ENCODE measurements at places on chromosomes 1 and 21. TPM values are rescaled to one million over a fixed set of nuclear protein-coding genes. Genes with fewer than 3 reads are reported as not detected.
A peak's percentile ranks its signal among the peaks of the same experiment; 100 is the strongest.

- no peak for DNase-seq
- H3K27ac ChIP-seq, result no peak overlapping the region
- no peaks in the 10 kb centered on the region for H3K36me3 ChIP-seq
- no peaks in the 10 kb centered on the region for H3K27me3 ChIP-seq
- H3K4me3 ChIP-seq, result no peak overlapping the region
Measured at GRCh38 chr1:191498318-191498717, 659.9 kb upstream of the RGS18 start.

The THBS3 gene
- total RNA-seq, result 25.4 TPM

The CD46 gene
- 102 TPM for total RNA-seq

GRCh38 chr1:54227091-54227602, 27.2 kb downstream of the MRPL37 start:
- H3K4me1 ChIP-seq, result peaks cover 37% of the 10 kb centered on the region
- no peak overlapping the region for H3K27ac ChIP-seq
- no peaks in the 10 kb centered on the region for H3K27me3 ChIP-seq
- H3K4me3 ChIP-seq, result no peak overlapping the region

DNA sequence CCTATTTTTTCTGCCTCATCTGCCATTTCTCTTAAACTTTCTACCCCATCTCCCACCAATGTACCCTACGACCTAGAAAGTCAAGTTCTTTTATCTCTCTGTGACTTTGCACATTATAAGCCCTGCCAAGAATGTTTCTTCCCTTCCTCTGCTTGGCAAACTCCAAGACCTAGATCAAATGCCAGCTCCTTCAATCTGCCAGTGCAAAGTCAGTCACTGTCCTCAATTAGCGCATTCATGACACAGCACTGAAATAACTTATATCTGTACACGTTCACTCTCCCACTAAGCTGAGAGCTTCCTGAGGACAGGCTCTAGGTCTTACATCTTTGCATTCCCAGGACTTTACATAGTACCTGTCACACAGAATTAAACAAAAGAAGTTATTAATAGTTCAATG, 21.4 kb upstream of the LSM10 start:
- H3K27ac ChIP-seq, result no peak overlapping the region
- peaks cover 30% of the 10 kb centered on the region for H3K36me3 ChIP-seq
- no peak overlapping the region for H3K4me3 ChIP-seq
- no peaks in the 10 kb centered on the region for H3K27me3 ChIP-seq
- H3K4me1 ChIP-seq, result no peaks in the 10 kb centered on the region

DNA sequence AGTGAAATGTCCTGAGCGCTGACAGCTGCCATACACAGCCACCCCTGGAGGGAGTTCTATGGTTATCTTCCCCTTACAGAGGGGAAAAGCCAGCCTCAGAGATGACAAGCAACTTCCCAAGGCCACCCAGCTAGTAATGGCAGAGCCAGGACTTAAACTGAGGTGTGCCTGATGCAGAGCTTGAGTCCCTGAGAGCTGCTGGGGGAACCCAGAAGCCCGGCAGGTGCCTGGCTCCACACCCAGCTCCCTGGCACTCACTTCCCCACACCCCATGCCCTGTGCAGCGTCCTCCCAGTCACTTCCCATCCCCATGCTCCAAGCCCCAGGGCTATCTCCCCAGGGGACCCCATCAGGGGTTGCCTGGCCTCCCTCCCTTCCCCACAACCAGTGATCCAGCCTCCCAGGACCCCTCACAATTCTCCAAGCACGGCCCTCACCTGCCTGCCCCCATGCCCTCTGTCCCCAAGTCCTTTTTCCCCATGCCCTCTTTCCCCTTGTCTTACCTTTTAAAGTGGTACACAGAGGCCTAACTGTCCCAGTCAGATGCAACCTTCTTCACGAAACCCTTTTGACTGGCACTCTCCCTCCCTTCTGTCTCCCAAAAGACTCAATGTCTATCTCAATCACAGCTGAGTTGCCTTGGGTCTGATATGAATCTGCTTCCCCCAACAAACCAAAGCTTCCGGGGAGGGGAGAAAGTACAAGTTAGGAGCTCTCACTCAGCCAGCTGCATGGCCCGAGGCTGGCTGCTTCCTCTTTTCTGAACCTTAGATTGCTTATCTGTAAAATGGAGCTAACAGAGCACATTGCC, 39.8 kb upstream of the LRP8 start:
- H3K27me3 ChIP-seq, result no peaks in the 10 kb centered on the region
- H3K36me3 ChIP-seq, result no peaks in the 10 kb centered on the region
- H3K4me3 ChIP-seq, result no peak overlapping the region
- DNase-seq, result peak; percentile 23
- H3K27ac ChIP-seq, result no peak overlapping the region
- no peaks in the 10 kb centered on the region for H3K4me1 ChIP-seq

The BRINP3 gene
- total RNA-seq, result not detected

GRCh38 chr1:99680270-99680669, 34.4 kb downstream of the PALMD start:
- H3K27me3 ChIP-seq, result no peaks in the 10 kb centered on the region
- no peak for DNase-seq
- H3K27ac ChIP-seq, result no peak overlapping the region
- no peak overlapping the region for H3K4me3 ChIP-seq
- H3K36me3 ChIP-seq, result no peaks in the 10 kb centered on the region

GRCh38 chr1:84298328-84298683, 3.2 kb upstream of the SAMD13 start:
- H3K4me3 ChIP-seq, result peak overlapping the region; percentile 80
- no peaks in the 10 kb centered on the region for H3K27me3 ChIP-seq
- DNase-seq, result peak; percentile 62
- H3K4me1 ChIP-seq, result peaks cover 57% of the 10 kb centered on the region

DNA sequence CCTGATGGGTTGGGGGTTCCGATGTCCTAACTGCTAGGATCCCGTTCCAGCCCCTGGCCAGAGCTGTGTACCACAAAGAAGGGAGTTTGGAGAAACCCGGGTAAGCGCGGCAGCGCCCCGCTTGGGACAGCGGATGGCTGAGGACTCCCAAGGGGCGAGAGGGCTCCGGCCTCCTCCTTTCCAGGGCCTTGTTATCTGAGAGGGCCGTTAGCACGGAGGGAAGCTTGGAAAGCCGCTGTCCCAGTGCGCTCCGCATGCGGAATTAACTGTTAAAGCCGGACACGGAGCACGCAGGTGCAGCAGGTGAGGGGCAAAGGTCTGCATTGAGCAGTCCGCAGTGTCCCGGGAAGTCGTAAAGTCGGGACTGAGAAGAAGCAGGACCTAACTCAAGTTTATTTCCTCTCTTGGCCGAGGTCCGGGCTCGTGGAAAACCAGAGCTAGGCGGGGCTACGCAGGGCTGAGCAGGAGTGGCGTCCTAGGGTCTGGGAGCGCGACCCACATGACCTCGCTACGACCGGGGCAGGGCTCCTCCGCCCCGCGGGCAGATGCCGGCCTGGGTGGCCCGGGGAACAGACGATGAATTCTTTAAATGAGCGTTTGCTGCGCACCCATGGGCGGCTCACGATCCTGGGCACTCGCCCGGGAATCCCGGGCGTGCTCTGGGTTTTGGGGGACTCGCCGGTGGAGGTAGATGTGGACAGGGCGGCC, 4.5 kb downstream of the LHX4 start:
- H3K4me3 ChIP-seq, result no peak overlapping the region
- H3K27ac ChIP-seq, result no peak overlapping the region
- DNase-seq, result no peak
- peaks cover 63% of the 10 kb centered on the region for H3K4me1 ChIP-seq

DNA sequence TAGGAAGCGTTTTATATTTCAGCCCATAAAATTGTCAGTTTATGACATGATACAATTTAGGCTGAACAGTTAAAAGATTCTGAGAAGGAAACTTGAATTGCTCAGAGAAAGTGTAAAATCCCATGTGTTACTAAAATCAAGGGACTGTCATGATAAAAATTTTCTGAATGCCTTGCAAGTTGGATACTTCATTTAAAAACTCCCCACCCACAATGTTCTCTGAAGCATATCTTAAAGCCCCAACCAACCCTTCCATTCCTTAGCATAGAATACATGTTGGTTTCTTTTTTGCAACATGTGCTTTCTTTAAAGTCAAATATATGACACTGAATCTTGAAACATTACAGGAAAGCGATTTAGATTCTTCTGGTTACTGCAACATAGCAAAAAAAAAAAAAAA, 97.4 kb downstream of the MRPL39 start:
- H3K27me3 ChIP-seq, result no peaks in the 10 kb centered on the region
- H3K27ac ChIP-seq, result no peak overlapping the region
- no peaks in the 10 kb centered on the region for H3K4me1 ChIP-seq

GRCh38 chr1:225990705-225991464, 8.3 kb downstream of the SDE2 start:
- no peak overlapping the region for H3K27ac ChIP-seq
- no peak for DNase-seq
- peaks cover 29% of the 10 kb centered on the region for H3K4me1 ChIP-seq

DNA sequence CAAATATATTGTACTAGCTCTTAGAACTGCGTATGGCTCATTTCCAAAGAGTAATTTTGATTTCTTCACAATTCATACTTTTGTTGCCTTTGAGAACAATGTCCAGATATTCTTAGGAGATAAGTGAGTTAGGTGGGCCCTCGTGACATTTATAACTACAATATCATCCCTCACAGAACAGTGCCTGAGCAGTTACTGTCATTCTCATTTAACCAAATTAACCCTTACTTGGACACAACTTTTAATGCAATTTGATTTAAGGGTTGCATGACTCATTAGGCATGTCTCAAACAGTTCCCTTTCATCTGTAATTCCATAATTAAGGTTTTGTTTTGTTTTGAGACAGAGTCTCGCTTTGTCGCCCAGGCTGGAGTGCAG, 68.1 kb upstream of the DNAH14 start:
- no peaks in the 10 kb centered on the region for H3K36me3 ChIP-seq
- no peak overlapping the region for H3K27ac ChIP-seq
- DNase-seq, result no peak
- H3K4me1 ChIP-seq, result no peaks in the 10 kb centered on the region
- H3K27me3 ChIP-seq, result no peaks in the 10 kb centered on the region
- H3K4me3 ChIP-seq, result no peak overlapping the region

GRCh38 chr1:182301467-182302198, 90.0 kb downstream of the GLUL start:
- peak overlapping the region; percentile 49 for H3K27ac ChIP-seq
- no peaks in the 10 kb centered on the region for H3K4me1 ChIP-seq
- H3K4me3 ChIP-seq, result no peak overlapping the region

The NECTIN4 gene
- 2.0 TPM for total RNA-seq

DNA sequence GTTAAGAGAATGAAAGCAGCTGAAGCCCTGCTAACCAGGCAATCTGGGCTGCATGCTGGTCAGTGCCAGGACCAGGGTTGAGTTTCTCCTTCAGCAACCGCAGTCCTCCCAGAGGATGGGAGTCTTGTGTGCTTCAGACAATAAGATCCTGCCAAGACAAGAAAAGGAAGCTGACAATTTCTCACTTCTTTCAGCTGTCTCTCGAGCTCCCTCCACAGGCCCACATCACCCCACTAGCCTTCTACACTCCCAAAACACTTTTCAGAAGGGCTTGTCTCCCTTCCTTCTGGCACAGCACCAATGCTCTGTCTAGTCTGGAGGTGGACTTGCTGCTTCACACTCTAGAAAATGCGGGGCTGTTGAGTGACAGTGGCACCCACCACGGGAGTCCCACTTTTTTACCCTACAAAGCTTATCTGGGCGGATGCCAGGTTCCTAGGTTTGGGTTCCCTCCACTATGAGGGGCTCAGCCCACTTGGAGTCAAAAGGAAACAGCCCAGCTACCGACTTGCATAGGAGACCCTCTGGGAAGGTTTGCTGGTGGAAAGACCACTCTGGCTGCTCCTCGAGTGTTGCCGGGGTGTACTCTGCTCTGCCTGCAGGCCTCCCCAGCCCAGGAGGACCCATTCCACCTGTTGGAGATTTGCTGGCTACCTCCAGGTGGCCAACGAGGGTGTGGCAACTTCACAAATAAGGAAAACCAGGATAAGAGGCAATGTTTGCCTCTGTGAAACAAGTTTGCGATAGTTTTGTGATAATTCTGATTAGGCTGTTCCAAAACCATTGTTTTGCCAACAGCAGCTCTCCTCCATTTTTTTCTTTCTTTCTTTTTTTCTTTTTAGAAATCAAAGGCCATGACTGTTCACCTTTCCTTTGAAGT, 68.9 kb downstream of the TENT5C start:
- no peaks in the 10 kb centered on the region for H3K27me3 ChIP-seq
- H3K36me3 ChIP-seq, result no peaks in the 10 kb centered on the region
- peak overlapping the region; percentile 68 for H3K27ac ChIP-seq
- peak; percentile 69 for DNase-seq
- H3K4me1 ChIP-seq, result peaks cover 48% of the 10 kb centered on the region
- no peak overlapping the region for H3K4me3 ChIP-seq

DNA sequence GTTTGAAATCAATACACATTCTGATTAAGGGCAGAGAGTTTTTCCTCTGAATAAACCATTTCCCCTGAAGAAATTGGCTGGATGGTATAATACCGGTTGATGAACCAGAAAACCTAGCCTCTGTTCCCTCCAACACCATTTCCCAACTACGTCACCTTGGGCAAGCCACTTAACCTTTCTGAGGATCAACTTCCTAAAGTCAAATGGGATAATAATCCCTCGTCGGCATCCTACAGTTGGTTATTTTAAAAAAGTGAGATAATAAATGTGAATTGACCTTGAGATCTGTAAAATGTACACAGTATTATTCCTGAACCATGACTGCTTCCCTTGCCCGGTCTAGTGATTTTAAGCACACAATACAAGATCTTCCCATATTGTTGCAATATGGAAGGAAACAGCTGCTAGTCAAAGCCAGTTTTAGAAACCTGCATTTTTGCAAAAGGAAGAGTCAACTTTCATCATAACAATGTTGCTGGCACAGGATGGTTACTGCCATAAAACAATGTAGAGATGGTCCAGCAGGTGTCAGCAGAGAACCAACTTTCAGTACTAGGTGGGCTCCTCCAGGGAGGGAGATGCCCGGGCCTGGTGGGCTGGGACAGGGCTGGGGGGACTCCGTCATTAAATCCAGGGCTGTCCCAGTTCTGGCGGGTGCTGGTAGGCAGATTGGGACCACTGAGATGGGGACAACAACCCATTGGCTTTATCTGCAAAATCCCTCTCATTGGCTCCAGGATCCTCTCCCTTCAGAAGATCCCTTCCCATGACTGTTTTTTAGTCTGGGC, 5.2 kb upstream of the HLX start:
- peak; percentile 84 for DNase-seq
- H3K27me3 ChIP-seq, result peaks cover 15% of the 10 kb centered on the region
- no peak overlapping the region for H3K4me3 ChIP-seq
- no peaks in the 10 kb centered on the region for H3K36me3 ChIP-seq
- H3K27ac ChIP-seq, result no peak overlapping the region
- H3K4me1 ChIP-seq, result peaks cover 9% of the 10 kb centered on the region

- H3K27me3 ChIP-seq, result no peaks in the 10 kb centered on the region
- H3K36me3 ChIP-seq, result no peaks in the 10 kb centered on the region
- no peak overlapping the region for H3K4me3 ChIP-seq
Measured at GRCh38 chr21:45957981-45958600, 23.5 kb upstream of the COL6A1 start.

- no peaks in the 10 kb centered on the region for H3K36me3 ChIP-seq
- H3K4me1 ChIP-seq, result no peaks in the 10 kb centered on the region
- H3K27me3 ChIP-seq, result no peaks in the 10 kb centered on the region
- no peak for DNase-seq
- H3K4me3 ChIP-seq, result no peak overlapping the region
- no peak overlapping the region for H3K27ac ChIP-seq
Measured at GRCh38 chr1:200435200-200435780, 25.5 kb upstream of the ZNF281 start.

The SFN gene
- total RNA-seq, result 84.3 TPM

The RPE65 gene
- total RNA-seq, result 0.43 TPM

The SLC44A3 gene
- 80.3 TPM for total RNA-seq
